ENCODE measurements at places on chromosomes 7 and 10.

DNA sequence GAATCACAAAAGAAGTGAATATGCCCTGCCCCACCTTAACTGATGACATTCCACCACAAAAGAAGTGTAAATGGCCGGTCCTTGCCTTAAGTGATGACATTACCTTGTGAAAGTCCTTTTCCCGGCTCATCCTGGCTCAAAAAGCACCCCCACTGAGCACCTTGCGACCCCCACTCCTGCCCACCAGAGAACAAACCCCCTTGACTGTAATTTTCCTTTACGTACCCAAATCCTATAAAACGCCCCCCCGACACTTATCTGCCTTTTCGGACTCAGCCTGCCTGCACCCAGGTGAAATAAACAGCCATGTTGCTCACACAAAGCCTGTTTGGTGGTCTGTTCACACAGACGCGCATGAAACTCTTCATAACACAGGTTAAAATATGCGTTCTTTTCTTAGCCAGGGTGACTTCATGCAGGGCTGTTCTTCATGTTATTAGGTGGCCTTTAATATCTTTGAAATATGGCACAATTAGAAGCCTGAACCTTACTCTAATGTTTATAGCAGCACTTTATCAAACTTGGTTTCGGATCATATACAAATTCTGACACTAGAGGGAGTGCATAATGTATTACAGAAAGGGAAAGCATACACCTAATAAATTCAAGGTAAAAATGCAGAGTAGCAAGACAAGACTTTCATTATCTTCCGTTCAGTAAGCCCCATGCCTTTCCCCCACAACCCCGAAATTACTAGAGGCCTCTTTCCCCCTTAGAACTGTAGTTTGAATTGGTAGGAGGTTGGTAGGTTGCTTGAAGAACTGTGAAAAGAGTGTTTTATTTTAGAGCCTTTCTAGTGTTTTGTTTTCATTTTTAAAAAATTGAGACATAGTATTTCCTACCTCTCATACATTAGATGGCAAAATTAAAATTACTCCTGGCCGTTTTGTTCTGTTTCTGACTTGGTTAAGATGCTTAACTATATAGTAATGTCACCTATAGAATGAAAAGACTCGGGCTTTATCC is 117.9 kb downstream of the NPY start:
- peak; percentile 33 for DNase-seq

DNA sequence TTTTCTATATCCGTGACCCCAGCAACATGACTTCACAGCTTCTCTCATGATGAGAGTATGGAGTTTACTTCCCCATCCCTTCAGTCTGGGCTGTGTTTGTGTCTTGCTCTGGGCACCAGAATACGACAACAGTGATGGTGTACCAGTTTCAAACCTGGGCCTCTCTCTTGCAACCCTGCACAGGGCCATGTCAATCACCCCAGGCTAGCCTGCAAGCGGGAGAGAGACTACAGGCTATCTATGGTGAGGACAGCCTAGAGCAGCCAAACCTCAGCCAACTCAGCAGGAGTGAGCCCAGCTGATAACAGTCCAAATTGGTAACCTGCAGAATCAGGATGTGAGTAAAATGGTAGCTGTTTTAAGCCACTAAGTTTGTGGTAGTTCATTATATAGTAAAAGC is 235.8 kb downstream of the CHCHD3 start:
- no peak for DNase-seq

GRCh38 chr7:92095380-92095779 is 38.9 kb downstream of the CYP51A1 start:
- DNase-seq: no peak

DNA sequence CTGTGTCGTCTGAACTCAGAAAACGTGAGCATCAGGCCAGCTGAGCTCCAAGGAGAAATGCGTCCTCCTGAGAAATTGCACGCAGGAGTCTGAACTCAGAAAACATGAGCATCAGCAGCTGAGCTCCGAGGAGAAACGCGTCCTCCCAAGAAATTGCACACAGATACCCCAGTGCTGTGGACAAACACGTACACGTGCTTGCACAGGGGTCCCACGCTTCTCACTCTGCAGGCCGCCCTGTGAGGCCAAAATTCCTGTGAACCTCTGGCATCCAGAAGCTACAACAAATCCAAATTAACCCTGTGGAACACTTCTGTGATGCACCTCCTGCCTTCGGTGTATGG is 133.8 kb downstream of the WDR37 start:
- DNase-seq: no peak

GRCh38 chr7:12612622-12613021 is 42.1 kb downstream of the SCIN start:
- no peak for DNase-seq

DNA sequence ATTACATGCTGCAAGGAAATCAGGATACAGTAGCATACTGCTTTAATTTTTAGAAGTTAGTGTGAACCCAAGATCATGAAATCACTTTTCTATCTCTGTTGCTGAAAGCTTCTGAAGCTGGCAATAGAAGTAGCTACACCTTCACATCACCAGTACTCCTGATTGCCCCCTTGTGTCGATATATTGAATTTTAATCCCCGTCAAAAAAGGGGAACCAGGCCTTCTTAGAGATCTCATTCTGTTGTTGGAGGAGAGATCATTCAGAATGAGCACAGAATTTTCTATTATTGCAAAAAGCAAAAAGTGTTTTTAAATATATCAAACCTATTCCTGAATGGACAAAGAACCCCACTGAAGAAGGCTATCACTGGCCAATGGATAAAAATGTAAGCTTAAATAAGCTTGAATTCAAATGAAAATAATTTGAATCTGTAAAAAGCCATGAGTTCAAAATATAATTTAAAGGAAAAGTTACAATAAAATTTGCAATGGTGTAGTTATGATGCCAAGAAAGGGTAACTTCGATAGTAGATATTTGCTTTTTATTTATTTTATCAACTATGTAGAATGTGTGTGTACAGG is 39.7 kb upstream of the TEX47 start:
- peak; percentile 12 for DNase-seq

- DNase-seq: no peak
Measured at GRCh38 chr7:149171892-149172533, 23.3 kb upstream of the ZNF282 start.

DNA sequence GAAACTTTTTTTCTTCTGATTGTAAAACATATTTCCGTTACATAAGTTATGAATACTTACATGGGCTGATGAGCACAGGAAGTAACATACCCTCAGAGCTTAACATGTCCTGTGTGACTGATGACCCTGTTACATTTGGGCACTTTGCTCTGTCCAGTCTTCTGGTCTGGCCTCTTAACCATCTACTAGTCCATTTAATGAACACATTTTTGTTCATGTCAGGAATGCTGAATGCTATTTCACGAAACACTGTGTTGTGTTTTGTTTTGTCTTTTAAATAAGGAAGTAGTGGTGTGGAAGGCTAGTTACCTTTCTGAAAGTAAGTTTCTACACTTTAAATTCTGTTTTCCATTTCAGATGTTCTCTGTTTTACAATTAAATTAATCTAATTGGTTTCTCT is 77.7 kb downstream of the RBM33 start:
- no peak for DNase-seq

GRCh38 chr10:5668429-5668828 is 2.0 kb upstream of the ASB13 start:
- no peak for DNase-seq

GRCh38 chr7:110759069-110759468 is 331.9 kb upstream of the LRRN3 start:
- DNase-seq: no peak

DNA sequence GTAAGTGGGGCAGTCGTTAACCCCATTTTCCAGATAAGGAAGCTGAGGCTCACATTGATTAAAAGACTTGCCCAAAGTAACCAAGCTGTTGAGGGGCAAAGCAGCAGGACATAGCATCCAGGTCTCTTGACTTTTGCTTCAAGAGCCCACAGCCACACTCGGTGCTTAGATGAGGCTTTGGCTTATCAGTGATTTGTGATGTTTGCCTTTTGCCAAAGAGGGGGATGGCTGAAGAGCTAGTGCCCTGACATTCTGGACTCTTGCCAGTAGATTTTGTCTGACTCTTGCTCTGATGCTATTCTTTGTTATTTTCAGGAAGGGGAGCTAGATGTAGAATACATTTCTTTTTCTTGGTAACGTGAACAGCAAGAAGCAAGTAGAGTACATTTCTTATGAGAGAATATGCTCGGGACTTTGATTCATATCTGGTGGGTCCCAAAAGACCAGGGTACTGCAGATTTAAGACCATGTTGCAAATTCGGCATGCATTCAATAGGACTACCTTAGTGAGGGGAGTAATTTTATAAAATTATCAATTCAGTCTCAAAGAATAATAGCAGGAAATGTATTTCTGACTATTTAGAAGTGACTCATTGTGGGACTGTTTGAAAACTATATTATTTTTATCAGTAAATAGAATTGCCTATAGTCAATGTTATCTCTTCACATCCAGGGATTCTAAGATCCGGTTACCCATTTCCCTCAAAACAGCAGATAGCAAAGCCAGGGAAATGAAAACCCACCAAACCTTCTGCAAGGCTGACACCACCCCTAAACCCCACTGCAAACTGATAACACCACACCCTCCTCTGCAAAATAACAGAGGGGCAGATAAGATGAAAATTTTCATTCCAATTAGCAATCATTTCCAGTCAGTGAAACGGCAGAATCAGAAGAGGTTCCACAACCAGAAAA is 180.0 kb upstream of the BMPER start:
- DNase-seq: no peak

DNA sequence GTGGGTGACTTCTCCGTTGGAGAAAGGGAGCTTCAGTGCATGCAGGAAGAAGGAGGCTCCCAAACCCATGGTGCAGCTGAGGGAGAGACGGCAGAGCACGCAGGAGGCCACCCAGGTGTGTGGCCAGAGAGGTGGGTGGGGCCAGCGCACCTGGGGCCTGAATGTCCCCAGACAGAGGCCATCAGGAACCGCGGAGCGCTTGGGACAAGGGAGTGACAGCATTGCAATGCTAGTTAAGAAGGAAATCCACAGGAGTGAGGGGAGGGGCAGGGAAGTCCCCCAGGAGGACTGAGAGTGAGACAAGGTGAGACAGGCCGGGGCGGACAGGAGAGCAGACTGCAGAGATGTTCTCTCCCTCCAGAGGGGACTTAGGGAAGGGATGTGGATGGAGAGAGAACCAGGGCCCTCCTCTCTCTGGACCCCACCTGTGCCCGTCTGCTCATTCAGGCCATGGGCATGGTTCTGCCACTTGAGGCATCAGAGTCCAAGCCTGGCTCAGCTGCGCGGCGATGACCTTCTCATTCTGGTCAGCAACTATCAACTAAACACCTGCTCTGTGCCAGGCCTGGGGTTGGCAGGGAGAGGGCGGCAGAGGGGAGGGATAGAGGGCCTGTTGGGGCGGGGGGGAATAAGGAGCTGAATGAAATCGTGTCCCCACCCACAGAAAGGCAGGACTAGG is 69.4 kb upstream of the COL13A1 start:
- no peak for DNase-seq

GRCh38 chr10:79188154-79188965 is 119.6 kb downstream of the ZMIZ1 start:
- DNase-seq: no peak

DNA sequence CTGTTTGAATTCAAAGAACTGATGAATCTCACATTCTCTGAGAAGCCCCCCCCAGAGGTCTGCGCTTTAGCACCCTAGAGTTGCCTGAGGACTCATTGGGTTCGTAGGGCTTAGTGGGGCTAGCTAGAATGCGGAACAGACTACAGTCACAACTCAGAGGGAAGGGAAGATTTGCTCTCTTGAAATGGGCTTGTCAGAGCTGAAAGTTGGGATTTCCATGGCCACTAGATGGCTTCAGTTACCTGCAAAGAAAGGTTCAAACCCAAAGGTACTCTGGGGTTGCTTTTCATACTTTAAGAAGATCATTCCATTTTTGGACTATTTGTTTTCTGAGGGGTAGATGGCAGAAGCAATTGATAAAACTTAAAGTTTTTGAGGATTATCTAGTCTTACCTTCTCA is 205.0 kb downstream of the BBS9 start:
- DNase-seq: no peak

GRCh38 chr7:80039251-80039884 is 95.3 kb upstream of the GNAI1 start:
- no peak for DNase-seq

DNA sequence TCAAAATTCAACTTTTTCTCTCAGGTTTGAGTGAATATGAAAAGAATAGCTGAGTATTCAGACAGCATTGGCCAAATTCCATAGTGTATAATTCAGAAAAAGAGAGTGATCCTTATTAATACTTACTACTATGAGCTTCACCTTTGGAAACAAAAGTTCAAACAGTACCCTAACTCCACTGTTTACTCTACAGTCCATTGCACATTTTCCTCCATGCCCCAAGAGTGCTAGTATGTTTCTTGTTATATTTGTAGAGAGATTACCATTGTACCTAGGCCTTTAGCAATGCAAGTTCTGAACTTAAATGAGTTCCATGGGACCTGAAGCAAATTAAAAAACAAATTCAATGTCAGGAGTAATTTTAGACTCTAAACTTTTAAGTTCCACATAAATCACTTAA is 48.1 kb downstream of the MAGI2 start:
- DNase-seq: no peak

GRCh38 chr7:19464241-19464640 is 244.6 kb downstream of the POLR1F start:
- DNase-seq: no peak

- DNase-seq: peak; percentile 29
Measured at GRCh38 chr10:19819419-19820033, 3.3 kb downstream of the PLXDC2 start.

DNA sequence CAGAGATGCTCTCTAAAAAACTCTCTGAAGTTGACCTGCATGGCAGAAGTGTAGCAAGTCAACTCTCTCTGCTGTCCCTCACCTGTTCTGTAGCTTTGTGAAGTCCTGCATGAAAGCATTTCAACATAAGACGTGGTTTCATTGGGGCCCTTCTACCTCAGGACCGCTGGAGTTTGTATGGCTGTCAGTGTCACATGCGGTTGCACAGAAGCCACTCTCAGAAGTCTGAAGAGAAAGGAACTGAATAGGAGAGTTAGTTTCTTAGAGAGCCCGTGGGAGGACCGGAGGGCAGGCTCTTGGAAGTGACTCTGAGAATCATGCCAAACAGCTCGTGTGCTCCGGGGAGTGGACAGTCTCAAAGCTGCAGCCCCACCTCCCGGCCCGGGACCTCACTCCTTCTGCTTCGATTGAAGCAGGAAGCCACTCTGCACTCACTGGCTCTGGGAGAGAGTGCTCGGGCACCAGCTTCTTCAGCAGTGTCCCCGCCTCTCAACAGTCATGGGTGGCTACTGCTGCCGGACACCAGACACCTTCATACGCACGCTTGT is 486.7 kb downstream of the SDK1 start:
- DNase-seq: no peak

DNA sequence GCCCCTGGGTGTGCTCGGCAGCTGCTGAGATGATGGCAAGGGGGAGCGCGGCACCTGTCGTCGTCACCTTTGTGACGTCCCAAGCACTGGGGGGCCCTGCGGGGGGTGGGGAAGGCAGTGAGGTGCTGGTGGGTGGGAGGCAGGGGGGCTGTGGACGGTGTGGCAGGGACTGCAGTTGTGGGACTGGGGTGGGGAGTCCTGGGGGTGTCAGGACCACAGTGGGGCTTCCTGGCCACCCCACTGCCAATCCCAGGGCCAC is 82.2 kb downstream of the DNAJB6 start:
- no peak for DNase-seq
